Activated naive CD8-positive, alpha-beta T cell treated with anti-CD3 and anti-CD28 coated beads for 36 hours (primary cell): ENCODE measurements at places on chromosomes 16 and 17.

DNA sequence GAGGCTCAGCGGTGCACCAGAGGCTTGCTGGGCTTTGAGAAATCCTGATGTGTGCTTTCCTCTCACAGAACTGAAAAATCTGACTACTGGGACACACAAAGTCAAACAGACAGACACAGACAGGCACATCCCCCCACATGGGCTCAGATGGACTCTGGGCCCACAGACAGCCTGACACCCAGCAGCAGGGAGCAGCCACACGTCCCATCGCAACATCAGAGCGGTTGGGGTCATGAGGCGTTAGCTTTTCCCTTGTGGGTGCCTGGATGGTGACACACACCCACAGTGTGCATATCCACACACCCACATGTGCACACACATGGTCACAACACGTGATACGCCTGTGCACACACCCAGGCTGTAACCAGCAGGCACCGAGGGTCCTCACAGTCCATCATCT, 6.3 kb downstream of the SPNS3 start:
- H3K4me3 ChIP-seq, result no peak overlapping the region
- no peak overlapping the region for H3K27ac ChIP-seq
- no peak for DNase-seq
- H3K27me3 ChIP-seq, result no peaks in the 10 kb centered on the region
- peaks cover 7% of the 10 kb centered on the region for H3K36me3 ChIP-seq
- peaks cover 14% of the 10 kb centered on the region for H3K4me1 ChIP-seq

GRCh38 chr17:78301821-78302213, 58.1 kb downstream of the SOCS3 start:
- H3K27me3 ChIP-seq, result no peaks in the 10 kb centered on the region
- no peak for DNase-seq
- H3K36me3 ChIP-seq, result no peaks in the 10 kb centered on the region
- H3K4me1 ChIP-seq, result no peaks in the 10 kb centered on the region
- no peak overlapping the region for H3K27ac ChIP-seq

DNA sequence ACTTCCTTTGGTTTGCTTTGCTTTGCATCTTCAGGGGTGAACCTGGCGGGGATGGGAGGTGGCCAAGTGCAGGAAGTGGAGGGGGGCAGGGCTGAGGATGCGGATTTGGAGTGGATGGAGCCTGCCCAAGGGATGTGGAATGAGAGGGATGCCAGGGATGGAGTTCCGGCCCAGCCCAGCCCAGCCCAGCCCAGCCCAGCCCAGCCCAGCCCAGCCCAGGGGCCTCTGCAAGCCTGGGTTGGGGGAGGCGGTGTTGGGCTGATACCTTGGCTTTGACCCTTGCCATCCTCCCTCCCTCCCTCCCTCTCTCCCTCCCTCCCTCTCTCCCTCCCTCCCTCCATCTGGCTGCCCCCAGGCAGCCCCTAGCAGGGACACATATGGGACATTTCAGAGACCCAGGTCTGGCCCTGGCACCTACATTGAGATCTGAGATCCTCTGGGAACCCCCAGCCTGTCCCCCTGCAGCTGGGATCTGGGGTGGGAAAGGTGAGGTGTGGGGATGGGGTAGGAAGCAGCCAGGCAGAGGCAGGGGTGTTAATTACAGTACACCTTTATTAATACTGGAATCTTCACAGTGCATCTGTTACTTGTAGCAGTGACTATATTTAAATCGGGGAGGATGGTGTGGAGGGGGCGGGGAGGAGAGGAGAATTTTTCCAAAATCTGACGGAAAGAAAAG, 14.5 kb downstream of the IL34 start:
- no peak for DNase-seq
- no peaks in the 10 kb centered on the region for H3K4me1 ChIP-seq
- no peak overlapping the region for H3K27ac ChIP-seq
- H3K36me3 ChIP-seq, result peaks cover 1% of the 10 kb centered on the region

DNA sequence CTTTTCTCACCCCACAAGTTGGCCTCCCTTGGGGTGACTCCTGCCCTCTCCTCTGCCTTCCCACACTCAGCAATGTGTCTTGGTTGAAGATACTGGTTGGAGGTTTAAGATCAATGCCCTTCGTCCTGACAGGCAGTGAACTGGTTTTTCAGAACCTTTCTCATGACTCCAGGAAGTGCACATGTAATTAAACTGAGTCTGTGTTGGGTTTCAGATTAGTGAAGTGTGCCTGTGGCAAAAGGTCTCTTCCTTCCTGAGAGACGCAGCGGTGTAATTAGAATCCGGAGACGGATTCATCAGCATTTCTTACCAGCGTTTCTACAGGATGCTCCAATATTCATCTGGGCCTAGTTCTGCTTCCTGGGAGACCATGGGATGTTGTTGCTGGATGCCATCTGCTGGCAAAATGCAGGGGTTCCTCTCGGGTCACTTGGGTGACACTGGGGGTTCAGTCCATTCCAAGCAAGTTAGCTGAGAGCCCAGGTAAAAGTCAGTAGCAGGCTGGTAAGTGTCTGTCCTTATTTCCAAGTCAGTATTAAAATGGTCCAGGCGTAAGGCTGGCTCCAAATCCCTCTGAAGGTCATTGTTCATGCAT, 233.3 kb downstream of the XYLT1 start:
- no peak overlapping the region for H3K4me3 ChIP-seq
- no peak for DNase-seq
- peaks cover 17% of the 10 kb centered on the region for H3K36me3 ChIP-seq
- H3K27me3 ChIP-seq, result no peaks in the 10 kb centered on the region

DNA sequence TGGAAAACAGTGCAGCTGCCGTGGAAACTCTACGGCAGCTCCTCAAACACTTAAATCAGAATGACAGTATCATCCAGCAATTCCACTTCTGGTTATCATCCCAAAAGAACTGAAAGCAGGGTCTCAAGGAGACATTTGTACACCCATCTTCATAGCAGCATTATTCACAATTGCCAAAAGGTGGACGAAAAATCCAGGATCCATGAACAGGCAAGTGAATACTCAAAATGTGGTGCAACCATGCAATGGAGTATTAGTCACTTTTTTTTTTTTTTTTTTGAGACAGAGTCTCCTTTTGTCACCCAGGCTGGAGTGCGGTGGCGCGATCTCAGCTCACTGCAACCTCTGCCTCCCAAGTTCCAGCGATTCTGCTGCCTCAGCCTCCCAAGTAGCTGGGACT, 10.6 kb upstream of the AATK start:
- H3K27ac ChIP-seq, result no peak overlapping the region
- H3K36me3 ChIP-seq, result no peaks in the 10 kb centered on the region
- H3K4me1 ChIP-seq, result no peaks in the 10 kb centered on the region

- H3K27ac ChIP-seq, result no peak overlapping the region
- no peaks in the 10 kb centered on the region for H3K27me3 ChIP-seq
- no peak overlapping the region for H3K4me3 ChIP-seq
- H3K36me3 ChIP-seq, result peaks cover 24% of the 10 kb centered on the region
- peaks cover 55% of the 10 kb centered on the region for H3K4me1 ChIP-seq
These were observed 3.9 kb upstream of the C17orf99 start for GRCh38 chr17:78142119-78142861.

GRCh38 chr17:18323507-18324139, 8.5 kb downstream of the SMCR8 start:
- no peaks in the 10 kb centered on the region for H3K27me3 ChIP-seq
- H3K4me1 ChIP-seq, result peaks cover 45% of the 10 kb centered on the region
- H3K4me3 ChIP-seq, result no peak overlapping the region
- no peak for DNase-seq
- H3K27ac ChIP-seq, result no peak overlapping the region

GRCh38 chr16:89505204-89506112, 2.7 kb upstream of the SPG7 start:
- peaks cover 20% of the 10 kb centered on the region for H3K4me1 ChIP-seq
- peak overlapping the region; percentile 65 for H3K4me3 ChIP-seq
- peak overlapping the region; percentile 84 for H3K27ac ChIP-seq
- no peaks in the 10 kb centered on the region for H3K36me3 ChIP-seq

GRCh38 chr16:15807603-15808009, 49.2 kb downstream of the MYH11 start:
- H3K36me3 ChIP-seq, result no peaks in the 10 kb centered on the region
- H3K27ac ChIP-seq, result no peak overlapping the region
- no peaks in the 10 kb centered on the region for H3K4me1 ChIP-seq
- no peak for DNase-seq

GRCh38 chr17:81259058-81259605, 20.0 kb downstream of the NDUFAF8 start:
- no peaks in the 10 kb centered on the region for H3K27me3 ChIP-seq
- peaks cover 1% of the 10 kb centered on the region for H3K36me3 ChIP-seq
- no peak for DNase-seq
- no peak overlapping the region for H3K27ac ChIP-seq

DNA sequence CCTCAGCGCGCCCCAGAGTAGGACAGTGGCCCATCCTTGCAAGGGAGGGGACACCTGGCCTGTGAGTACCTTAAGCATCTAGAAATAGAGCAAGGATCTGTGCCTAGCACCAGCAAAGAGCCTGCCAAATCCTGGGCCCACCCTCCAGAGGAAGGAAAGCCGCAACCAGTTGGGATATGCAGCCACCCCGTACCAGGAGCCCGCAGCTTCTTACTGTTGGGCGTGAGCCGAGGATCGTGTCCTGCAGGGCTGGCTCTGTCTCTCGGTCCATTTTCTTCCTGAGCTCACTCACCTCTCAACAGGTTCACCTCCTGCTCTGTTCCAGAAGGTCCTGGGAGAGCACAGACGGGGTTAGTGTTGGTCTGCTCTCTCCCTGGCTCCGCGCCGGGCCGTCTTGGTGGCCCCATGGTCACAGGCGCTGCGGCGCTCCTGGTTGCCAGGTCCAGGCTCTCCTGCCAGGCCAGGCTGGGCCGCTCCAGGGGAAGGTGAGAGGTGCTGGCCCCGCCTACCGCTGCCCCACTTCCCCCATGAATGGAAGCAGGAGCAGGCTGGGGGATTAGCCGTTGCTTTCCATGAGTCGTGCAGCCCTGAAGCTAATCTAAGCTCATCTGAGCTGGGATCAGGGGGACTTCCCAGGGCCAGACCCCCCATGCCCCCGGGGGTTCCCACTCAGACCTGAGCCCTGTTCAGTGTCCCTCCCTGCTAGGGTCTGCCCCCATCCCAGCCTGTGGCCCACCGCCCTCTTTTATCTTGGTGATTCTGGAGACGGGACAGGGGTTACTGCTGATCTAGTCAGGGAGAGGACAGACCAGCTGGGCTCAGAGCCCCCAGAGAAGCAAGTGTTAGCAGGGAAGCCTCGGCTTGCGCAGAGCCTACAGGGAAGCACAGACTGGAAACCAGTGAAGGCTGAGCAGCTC, 12.7 kb downstream of the ENDOV start:
- H3K27ac ChIP-seq, result no peak overlapping the region
- peaks cover 7% of the 10 kb centered on the region for H3K4me1 ChIP-seq
- H3K27me3 ChIP-seq, result no peaks in the 10 kb centered on the region
- no peak overlapping the region for H3K4me3 ChIP-seq

DNA sequence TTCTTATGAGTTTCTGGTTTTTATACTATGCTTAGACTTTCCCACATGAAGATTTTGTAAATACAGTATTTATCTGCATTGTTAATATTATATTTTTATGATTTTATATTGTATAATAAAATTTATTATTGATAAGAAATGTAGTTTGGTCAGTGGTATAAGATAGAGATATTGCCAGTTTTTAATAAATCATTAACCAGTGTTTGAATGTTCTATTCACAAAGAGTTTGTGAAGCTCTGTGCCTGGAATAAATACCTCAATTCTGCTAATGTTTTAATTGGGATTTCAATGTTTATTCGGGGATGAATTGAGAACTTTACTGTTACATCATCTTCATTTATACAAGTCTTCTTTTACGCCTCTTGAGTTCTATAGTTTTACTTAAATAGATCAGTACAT, 16.9 kb downstream of the COX10 start:
- no peaks in the 10 kb centered on the region for H3K27me3 ChIP-seq
- H3K4me1 ChIP-seq, result peaks cover 41% of the 10 kb centered on the region
- no peak overlapping the region for H3K4me3 ChIP-seq
- H3K27ac ChIP-seq, result no peak overlapping the region

DNA sequence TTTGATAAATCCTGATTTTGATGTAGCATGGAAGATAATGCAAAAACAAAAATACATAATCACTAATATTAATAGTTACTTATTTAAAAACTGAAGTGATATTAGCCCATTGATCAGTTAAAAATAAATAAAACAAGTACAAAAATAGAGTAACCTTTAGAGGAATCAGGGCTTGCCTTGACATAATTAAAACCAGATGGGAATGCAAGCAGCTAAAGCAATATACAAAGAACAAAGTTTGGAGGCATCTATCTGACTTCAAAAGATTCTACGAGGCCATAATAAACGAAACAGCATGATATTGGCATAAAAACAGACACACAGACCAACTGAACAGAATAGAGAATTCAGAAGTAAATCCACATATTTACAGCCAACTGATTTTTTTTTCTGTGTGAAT, 15.0 kb upstream of the HEATR3 start:
- no peaks in the 10 kb centered on the region for H3K36me3 ChIP-seq
- H3K4me3 ChIP-seq, result no peak overlapping the region
- peaks cover 3% of the 10 kb centered on the region for H3K27me3 ChIP-seq
- no peaks in the 10 kb centered on the region for H3K4me1 ChIP-seq

GRCh38 chr17:76968707-76969597, 100.7 kb downstream of the MGAT5B start:
- peak; percentile 67 for DNase-seq
- H3K27ac ChIP-seq, result no peak overlapping the region
- H3K36me3 ChIP-seq, result no peaks in the 10 kb centered on the region
- H3K4me1 ChIP-seq, result peaks cover 10% of the 10 kb centered on the region

GRCh38 chr17:79950306-79950705, 85.4 kb downstream of the TBC1D16 start:
- no peak overlapping the region for H3K27ac ChIP-seq
- H3K36me3 ChIP-seq, result peaks cover 2% of the 10 kb centered on the region
- no peaks in the 10 kb centered on the region for H3K27me3 ChIP-seq
- H3K4me3 ChIP-seq, result no peak overlapping the region
- no peak for DNase-seq
- H3K4me1 ChIP-seq, result no peaks in the 10 kb centered on the region

DNA sequence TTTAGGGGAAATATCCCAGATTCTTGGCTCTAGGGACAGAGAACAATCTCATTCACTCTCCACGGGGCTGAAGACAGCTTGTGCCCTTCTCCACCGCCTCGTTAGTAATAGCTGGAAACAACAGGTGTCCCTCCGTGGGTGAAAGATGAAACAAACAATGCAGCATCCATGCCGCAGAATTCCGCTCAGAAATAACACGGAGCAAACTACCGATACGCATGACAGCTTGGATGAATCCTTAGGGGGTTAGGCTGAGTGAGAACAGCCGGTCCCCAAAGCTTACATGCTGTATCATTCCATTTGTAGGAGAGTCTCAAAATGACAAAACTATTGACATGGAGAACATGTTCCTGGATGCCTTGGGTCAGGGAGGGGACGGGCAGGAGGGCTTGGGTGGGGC, 29.4 kb upstream of the CACNG1 start:
- no peaks in the 10 kb centered on the region for H3K4me1 ChIP-seq
- no peaks in the 10 kb centered on the region for H3K36me3 ChIP-seq
- H3K27ac ChIP-seq, result no peak overlapping the region
- H3K27me3 ChIP-seq, result peaks cover 14% of the 10 kb centered on the region
- H3K4me3 ChIP-seq, result no peak overlapping the region
- no peak for DNase-seq
